Activated T-cell treated with anti-CD3 and anti-CD28 coated beads for 48 hours (primary cell): ENCODE measurements at places on chromosomes 5 and 9.
A peak's percentile ranks its signal among the peaks of the same experiment; 100 is the strongest.

DNA sequence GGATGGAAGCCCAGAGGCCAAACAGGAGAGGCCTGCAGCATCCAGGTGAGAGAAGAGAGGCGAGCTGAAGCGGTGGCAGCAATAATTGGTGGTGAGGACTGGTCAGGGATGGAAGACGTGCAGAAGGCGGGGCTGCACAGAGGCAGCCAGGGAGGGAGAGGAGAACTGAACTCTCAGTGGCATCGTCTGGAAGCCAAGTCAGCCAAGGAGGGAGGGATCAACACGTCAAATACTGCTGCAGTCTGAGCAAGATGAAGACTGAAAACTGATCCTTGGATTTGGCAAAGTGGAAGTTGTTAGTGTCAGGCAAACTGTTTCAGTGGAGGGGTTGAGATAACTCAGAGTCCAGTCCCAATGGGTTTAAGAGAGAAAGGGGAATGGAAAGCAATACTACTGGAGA is 145.4 kb downstream of the CDK5RAP2 start:
- no peak for DNase-seq

GRCh38 chr9:111399772-111400563 is 69.9 kb upstream of the OR2K2 start:
- DNase-seq = peak; percentile 3

DNA sequence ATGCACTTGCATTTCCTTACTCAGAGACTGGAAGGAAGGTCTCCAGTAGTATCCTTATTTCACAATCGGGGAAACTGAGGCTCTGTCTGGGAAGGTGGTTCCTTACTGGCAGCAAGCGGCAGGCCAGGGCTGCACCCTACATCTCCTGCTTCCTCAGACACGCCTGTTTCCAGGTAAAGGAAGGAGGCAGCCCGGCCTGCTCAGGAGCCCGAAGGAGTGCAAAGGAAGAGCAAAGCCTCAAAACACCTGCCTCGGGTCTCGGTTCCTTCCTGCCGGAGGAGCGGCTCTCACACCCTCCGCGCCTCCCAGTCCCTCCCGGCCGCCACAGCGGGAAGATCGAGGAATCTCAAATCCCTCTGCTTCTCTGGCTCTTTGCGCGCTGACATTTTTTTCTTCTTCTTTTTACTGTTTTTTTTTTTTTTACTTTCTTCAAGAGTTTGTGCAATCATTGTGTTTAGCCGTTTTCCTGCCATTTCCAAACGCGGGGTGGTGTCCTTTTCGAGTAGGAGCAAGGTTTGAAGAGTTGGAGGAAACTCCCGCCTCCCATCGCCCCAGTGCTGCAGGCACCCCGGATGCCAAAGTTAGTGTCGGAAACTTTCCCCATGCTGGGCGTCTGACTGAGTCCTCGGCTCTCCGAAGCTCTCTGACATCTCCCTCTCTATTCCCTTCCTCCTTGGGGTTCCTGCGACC is 1.0 kb downstream of the GGTA1 start:
- DNase-seq = no peak

DNA sequence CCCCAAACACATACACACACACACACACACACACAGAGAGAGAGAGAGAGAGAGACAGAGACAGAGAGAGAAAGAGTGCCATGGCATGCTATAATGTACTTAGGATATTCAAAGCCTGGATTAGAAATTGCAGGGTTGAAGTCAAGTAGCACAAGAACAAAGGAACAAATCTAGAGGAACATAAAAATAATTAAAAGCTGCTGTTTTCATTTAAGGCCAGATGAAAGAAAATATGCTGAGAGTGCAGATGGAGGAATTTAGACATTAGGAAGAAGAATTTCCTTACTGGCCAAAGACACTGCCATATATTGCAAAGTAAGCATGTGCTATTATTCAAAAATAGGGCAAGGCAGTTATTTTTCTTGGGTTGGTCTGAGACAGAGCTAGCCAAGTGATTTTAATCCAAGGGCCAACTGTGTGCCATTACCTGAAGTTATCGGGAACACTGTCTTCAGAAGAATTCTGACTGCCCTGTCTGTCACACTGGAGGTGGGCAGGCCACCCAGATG is 31.7 kb downstream of the HSD17B3 start:
- no peak for DNase-seq

- no peak for DNase-seq
Measured at GRCh38 chr9:33024126-33024965, 727 bp upstream of the DNAJA1 start.

DNA sequence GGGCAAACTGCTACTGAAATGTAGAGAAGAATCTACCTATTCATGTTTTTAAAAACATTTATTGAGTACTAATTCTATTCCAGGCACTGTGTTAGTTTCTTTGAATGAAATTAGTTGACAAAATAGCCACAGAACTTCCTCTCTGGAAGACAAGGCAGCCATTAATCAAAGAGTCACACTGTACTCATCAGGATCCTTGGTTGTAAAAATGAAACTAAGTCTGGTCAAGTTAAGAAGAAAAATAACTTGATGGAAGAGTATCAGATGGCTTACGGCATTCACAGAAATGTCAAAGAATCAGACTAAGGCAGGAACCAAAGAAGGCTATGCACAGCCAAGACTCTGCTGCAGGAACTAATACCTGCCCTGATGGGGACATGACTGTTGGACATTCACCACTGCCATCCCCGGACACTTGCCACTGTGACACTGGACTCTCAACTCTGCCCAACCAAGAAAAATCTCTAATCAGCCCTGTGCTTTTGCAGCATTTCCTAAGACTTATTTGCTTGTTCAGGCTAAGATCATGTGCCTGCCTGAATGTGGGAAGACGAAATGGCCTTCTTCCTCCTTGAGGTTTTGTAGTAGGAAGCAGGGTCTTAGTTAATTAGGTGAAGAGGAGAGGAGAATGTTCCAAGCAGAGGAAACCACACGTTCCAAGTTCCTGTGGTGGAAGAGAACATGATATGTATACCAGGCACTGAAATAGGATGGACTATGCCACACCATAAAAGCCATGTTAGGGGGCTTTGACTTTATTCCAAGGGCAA is 23.3 kb upstream of the NDUFB6 start:
- DNase-seq = no peak

- DNase-seq = no peak
Measured at GRCh38 chr9:83960991-83961390, 19.0 kb downstream of the HNRNPK start.

DNA sequence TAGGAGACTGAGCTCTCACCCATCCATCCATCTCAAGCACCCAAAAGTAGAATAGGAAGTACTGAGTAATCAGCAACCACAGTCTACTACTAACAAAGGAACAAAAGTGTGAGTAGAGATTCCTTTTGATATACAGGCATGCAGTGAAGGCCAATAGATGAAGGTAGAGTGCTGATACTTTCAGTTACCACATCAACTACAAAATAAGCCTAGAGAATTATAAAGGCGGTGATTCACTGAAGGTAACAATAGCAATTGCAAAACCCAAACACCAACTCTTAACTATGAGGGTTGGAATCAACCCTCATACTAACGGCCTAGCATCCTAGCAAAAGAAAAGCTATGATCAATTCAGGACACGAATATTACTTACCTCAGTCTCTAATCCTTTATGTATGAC is 992.6 kb downstream of the DNAH5 start:
- DNase-seq = no peak

DNA sequence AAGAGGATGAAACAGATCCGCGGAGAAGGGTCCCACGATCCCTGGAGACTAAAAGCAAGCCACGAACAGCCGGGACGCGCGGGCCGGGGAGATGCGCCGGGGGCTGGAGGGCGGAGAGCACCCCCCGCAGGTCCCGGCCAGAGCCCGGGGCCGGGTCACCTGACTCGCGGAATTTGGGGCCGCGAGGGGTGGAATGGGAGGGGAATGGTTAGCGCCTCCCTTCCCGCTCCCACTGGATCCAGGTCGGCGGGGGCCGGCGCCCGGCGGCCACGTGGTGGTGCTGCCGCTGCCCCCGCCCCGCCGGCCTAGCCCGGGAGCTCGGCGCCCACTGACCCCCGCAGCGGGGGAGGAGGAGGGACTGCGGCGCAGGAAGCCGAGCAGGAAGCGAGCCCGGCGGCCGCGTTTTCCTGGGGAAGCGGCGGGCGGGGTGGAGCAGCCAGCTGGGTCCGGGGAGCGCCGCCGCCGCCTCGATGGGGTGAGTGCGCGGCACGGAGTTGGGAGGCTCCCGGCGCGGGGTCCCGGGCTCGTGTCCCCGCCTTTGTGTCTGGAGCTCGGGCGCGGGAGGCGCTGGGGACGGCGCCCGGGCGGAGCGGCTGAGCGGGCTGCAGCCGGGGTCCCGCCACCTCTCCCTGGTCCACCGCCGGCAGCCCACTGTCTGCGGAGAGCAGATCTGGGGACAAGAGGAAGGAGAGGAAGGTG is at the start of gene RAI14:
Gene RAI14 (plus strand): TSS at position 328 of the 699 bp plus-strand sequence. CDS start 30,592 bp downstream, outside the sequence.
- peak; percentile 16 for DNase-seq

DNA sequence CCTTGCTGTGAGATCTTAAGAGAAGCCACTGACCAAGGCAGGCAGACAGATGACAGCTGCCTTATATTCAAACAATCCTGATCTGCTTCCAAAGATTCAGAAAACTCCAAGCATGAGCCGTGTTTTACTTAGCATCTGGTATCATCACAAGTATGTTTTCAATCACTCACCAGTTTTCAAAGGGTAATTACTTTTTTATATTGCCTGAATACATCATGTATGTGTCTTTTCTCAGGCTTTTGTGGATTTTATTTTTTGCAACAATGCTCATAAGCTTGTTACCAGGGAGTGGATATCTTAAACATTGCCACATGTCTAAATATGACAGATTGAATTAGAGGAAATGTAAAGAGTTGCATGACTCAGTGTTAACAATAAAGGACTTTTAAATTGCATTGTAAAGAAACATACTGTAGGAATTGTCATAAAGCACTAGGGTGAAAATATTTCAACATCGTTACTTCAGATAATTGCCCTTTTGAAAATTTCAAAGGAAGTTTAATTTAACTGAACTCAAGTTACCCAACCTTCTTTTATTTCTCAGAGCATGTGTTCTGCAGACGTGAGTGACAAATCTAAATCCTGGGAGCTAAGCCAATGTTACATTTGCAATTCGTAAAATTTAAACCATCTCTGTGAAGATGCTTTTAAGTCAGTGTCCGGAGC is 326.1 kb downstream of the PLK2 start:
- DNase-seq = no peak

- no peak for DNase-seq
Measured at GRCh38 chr5:2783223-2783622, 31.7 kb upstream of the IRX2 start.

- peak; percentile 77 for DNase-seq
Measured at GRCh38 chr9:38620483-38621433, at the start of gene ANKRD18A. Gene ANKRD18A, minus strand, starts transcription at chr9:38620596. Its CDS starts 311 bp downstream, at chr9:38620285.

DNA sequence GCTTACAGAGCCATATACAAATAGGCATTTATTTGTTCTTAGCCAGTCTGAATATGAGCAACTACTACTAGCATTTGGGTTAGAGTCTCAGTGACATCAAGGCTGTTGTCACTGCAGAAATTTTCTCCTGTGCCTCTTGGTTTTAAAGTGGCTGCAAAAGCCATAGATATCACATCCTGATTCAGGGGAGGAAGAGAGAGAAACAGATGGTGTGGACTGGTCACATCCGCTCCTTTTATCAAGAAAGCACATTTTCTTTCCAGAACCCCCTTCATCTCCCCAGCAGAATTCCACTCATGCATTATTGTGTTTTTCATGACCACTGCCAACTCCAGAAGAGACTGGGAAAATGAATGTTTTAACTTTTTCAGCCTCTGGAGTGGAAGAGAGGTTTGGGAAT is 69.8 kb downstream of the PTTG1 start:
- DNase-seq = no peak

GRCh38 chr9:9799287-9799686 is 813.5 kb downstream of the PTPRD start:
- DNase-seq = no peak

- DNase-seq = no peak
Measured at GRCh38 chr9:78994471-78994870, 577.3 kb upstream of the TLE4 start.

DNA sequence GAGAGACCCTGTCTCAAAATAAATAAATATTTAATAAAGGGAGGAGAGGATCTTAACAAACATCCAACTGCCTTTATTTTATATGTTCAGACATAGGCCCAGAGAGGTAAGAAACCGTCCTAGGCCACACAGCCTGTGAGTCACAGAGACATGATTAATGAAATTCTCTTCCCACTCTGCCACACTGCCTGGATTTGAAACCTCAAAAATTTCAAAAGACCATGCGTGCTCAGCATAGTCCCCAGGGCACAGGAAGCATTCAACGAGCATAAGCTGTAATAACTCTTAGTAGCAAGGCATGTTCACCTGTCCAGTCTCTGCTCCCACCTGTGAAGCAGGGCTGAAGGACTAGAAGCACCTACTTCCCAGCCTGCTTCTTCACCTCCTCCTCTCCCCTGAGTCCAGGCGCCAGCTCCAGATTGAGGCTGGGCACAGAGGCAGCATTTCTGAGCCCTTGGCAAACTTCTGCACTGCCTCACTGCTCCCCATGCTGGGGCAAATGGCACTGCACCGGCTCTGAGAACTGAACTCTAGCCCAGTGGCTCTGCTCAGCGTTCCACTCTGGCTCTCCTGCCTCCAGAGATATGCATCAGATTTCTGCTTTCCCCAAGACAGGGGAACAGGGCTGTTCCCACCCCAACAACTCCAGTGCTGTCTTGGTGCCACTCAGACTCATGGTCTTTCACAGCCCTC is 1.1 kb downstream of the FAT2 start:
- no peak for DNase-seq

DNA sequence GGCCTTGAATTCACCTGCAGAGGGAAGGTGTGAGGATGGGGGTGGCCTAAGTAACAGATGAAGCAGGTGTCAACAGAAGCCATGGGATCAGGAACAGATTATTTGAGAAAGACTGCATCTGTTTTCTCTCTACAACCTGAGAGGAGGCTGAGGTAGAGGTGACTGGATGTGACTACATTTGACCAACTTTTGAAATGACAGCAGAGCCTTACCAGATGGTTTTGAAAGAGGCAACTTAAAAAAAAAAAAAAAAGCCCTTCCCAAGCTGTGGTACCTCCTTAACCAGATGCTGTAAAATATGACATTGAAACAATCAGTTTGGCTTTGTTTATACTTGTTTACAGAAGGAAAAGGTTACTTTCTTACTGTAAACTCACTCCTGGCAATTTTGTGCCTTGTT is 108.6 kb downstream of the TRIO start:
- no peak for DNase-seq

GRCh38 chr5:3324421-3325101 is 271.1 kb upstream of the IRX1 start:
- DNase-seq = no peak

GRCh38 chr5:117776977-117777376 is 1202.4 kb upstream of the SEMA6A start:
- DNase-seq = no peak

DNA sequence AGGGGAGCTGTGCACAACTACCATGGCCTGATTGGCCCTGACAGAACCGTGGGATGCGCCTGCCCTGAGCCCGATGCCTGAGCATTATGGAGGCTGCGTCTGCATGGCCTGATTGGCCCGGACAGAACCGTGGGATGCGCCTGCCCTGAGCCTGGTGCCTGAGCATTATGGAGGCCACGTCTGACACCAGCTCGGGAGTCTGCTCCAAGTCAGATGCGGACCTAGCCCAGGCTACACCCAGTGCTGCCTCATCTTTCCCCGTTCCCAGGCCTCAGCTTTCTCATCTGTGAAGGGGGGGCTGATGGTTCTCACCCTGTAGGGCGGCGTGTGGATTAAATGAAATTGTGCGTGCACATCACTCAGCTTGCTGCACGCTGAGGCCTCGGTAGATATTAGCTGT is 7.3 kb downstream of the CEP72 start:
- no peak for DNase-seq

GRCh38 chr9:22975951-22976350 is 529.3 kb downstream of the DMRTA1 start:
- DNase-seq = no peak

- DNase-seq = no peak
Measured at GRCh38 chr9:109730228-109730627, 49.8 kb upstream of the PALM2AKAP2 start.

- DNase-seq = peak; percentile 6
Measured at GRCh38 chr9:75238311-75238976, 150.1 kb downstream of the OSTF1 start.
